M059J (cell line): ENCODE measurements at places on chromosomes 12 and 14. TPM values are rescaled to one million over a fixed set of nuclear protein-coding genes. Genes with fewer than 3 reads are reported as not detected.

DNA sequence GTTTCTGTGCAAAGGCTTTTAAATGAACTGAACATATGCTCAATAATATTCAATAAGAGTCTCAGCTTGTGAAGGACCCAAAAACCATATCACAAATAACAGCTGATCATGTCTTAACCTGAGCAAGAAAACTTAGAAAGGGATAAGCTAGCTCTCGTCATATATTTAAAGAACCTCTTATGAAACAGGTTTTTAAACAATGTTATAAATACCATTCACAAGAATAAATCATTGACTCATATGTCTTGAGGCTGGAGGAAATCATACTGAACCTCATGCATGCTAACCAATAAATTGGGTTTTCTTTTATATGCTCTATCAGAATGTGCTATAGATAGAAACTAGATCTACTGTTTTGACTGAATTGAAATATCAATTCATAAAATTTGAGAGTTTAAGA is 426.9 kb downstream of the NOVA1 start:
- no peak for DNase-seq

Gene OR6C76
- total RNA-seq: not detected in 2 replicates

DNA sequence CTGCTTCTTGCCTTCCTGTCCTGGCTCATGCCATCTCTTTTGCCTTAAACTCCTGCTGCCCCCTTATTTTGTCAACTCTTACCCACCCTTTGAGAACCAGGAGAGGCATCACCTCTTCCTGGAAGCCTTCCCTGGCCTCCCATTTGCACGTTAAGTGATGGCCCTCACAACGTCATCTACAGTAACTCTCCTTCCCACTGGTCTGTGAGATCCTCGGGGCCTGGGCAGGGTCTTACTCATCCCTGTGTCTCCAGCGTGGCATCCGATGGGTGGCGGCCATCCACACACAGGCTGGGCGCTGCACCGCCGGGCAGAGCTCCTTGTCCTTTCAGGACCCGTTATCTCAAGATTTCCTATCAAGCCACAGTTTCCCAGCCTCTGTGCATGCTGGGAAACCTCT is 16.8 kb upstream of the CACNA2D4 start:
- DNase-seq: no peak

DNA sequence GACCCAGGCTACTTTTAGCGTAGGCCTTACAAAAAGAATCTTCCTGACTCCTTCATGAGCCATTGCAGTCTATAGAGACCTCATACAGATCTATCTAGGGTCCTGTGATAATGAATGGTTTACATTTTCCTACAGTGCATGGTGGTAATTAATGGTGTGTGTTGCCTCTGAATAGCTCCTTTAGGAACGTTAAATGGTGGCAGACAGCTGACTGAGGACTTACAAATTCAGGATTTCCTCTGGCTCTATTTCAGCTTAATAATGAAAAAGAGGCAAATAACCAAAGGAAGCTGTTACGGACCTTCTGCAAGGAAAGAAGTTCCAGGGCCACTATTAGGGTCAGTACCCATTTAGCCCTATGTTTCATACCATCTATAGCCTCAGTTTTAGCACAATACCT is 5.1 kb downstream of the IKBIP start:
- DNase-seq: no peak

Gene FGF23
- total RNA-seq: not detected in 2 replicates

Gene CLEC1B
- total RNA-seq: not detected in 2 replicates

Gene PLCZ1
- not detected in 2 replicates for total RNA-seq

GRCh38 chr12:32455607-32456071 is 56.3 kb downstream of the FGD4 start:
- peak; percentile 70 for DNase-seq

- DNase-seq: peak; percentile 40
Measured at GRCh38 chr14:55518391-55518790, 61.6 kb upstream of the KTN1 start.

DNA sequence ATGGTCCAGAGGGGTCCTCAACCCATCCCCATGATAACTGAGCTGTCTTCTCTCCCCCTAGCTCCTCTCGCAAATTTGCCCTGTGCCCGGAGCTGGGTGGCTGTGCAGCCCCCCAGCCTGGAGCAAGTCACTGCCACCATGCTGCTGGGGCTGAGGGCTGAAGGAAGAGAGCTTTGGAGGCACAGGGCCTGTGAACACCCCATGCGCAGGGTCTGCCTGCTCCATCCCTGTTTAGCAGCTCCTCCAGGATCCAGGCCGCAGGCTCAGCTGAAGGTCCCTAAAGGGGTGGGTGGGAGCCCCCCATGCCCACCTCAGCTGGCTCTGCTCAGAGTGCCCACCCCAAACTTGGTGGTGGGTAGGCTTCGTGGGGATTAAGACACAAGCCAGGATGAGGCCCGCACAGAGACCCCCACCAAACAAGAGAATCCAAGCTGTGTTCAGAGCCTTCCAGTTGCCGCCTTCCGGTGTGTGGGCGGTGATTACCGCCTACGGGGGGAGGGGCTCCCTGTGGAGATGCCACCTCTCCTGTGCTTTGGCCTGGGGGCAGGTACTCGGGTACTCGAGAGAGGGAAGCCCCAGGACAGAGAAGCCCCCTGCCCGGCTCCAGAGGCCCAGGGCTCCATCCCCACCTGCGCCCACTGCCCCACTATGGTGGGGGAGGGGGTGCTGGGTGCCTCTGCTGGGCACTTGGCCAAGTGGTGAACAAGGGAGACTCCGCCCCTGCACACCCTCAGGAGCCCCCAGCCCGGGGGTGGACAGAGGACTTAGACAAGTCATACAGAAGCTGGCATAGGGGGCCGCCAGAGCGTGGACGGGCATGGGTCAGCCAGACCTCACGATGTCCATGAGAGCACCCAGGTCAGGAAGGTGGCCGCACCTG is 1.4 kb upstream of the JAG2 start:
- DNase-seq: no peak

DNA sequence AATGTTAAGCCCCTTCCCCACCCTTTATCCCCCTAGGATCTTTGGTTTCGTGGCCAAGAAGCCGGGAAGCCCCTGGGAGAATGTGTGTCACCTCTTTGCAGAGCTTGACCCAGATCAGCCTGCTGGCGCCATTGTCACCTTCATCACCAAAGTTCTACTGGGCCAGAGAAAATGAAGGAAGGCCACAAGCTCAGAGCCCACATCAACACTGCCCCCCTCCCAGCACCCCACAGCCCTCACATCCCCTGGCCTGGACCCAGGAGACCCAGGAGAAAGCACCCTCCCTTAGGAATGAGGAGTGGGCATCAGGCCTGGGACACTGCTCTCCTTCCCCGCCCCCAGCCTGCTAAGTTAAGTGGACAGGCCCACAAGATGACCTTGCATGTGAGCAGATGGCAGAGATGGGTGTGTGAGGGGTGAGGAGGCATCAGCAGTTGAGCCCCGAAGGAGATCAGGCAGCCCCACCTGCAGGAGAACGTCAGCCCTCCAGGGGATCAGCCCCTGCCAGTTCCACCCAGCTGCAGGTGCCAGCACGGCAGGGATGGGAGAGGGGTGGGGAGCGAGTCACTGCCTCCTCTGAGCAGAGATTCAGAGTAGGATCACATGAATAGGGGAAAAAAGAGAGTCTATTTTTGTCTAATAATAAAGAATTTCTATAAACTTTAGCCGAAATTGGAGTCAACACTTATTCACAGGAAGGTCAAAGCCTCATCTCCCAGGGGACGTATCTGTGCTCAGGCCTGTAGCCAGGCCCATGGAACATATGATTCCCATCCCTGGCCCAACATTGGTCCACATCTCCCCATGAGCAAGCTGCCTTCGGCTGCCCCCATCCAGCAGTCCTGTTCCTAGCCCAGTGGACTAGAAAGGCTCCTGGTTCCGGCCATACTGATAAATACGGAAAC is 14.1 kb downstream of the TNS2 start:
- DNase-seq: peak; percentile 50

GRCh38 chr12:110578694-110579534 is 4.2 kb downstream of the PPTC7 start:
- no peak for DNase-seq

Gene SLC35F4
- total RNA-seq: not detected in 2 replicates

DNA sequence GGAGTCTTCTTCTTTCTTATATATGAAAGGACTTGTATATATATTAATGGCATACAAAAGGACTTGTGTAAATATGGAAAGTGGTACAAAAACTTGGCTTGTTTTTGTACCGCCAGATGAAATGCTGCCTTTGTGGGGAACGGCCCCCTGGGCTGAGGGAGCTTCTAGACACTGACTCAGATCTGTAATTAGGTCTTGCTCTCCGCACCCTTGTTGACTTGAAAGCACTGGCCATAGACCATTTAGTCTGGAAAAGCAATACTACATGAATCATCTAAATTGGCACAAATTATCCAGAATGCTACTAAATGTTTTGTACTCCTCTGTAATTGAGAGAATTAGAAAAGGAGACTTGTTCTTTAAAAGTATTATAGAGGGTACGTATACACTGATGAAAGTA is 399.9 kb upstream of the RGS6 start:
- peak; percentile 81 for DNase-seq

- peak; percentile 91 for DNase-seq
Measured at GRCh38 chr12:108853981-108854446, 3.4 kb downstream of the SSH1 start.

GRCh38 chr12:96101806-96102205 is 66.4 kb upstream of the LTA4H start:
- no peak for DNase-seq

GRCh38 chr12:123329799-123330198 is 34.8 kb downstream of the SBNO1 start:
- no peak for DNase-seq

- no peak for DNase-seq
Measured at GRCh38 chr12:76190299-76190698, 105.8 kb upstream of the NAP1L1 start.

- DNase-seq: peak; percentile 96
Measured at GRCh38 chr12:66036317-66036716, 94.2 kb downstream of the LLPH start.

DNA sequence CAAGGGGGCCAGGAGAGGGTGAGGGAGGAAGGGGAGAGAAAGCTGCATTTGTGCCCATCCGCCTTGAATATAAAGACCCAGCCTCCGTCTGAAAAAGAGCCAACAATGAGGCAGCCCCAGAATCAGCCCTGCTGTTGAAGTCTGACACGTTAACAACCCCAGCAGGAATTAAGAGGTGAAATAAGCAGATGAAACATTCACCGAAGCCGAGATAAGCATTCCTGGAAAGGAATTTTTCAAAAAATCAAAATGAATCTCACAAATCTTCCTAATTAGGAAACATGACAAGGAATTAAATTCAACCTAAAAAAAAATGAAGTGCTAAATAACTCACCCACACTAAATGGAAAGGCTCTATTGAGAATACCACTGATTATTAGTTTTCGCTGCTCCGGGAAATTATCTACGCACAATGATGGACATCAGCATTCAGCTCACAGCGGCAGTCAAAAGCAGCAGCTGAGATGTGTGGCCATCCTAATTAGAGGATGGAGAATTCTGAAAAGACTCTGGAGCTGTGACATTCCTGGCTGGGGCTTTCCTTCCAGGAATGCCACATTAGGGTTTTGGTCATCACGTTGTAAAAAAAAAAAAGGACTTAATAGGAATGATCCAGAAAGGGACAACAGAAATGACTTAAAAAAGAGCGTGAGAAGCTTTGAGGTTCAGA is 8.2 kb upstream of the PARP11 start:
- DNase-seq: no peak

Gene RPL10L
- not detected in 2 replicates for total RNA-seq

DNA sequence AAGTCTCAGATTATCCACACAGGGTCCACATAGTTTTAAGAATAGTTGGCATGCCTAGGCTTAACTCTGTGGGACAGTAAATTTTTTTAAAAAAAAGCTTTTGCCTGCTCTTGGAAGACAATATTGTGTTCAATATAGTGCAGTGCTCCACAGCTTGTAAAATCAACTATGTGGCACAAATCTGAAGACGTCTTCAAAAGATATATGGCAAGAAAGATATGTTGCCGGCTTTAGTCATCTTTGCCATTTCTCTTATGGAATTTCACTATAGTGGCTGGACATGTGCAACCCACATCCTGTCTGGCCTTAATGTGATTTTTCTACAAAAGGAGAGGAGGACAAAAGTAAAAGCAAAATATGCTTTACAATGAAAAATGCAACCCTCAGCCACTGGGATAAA is 90.5 kb downstream of the MGST1 start:
- DNase-seq: no peak

Gene WDHD1
- 13.9 and 24.8 TPM in 2 replicates for total RNA-seq

DNA sequence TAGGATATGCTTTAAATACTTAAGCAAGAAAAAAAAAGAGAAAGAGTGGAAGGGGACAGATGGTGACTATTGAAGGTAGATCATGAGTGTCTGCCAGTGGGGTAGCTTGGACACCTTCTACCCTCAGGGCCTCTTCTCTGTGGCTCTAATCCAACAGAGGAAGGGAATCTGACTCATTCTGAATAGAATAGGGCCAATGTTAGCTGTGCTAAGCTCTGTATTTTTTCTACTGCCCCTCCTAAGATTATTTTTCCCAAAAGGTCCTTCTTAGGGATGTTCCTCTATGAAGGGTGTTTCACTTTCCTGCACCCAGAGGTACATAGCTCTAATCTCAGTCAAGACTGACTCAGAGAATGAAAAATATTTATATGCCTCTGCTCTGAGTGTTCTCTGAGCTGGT is 25.6 kb downstream of the UNC79 start:
- no peak for DNase-seq

GRCh38 chr14:61132336-61132735 is 148.8 kb downstream of the TMEM30B start:
- no peak for DNase-seq

DNA sequence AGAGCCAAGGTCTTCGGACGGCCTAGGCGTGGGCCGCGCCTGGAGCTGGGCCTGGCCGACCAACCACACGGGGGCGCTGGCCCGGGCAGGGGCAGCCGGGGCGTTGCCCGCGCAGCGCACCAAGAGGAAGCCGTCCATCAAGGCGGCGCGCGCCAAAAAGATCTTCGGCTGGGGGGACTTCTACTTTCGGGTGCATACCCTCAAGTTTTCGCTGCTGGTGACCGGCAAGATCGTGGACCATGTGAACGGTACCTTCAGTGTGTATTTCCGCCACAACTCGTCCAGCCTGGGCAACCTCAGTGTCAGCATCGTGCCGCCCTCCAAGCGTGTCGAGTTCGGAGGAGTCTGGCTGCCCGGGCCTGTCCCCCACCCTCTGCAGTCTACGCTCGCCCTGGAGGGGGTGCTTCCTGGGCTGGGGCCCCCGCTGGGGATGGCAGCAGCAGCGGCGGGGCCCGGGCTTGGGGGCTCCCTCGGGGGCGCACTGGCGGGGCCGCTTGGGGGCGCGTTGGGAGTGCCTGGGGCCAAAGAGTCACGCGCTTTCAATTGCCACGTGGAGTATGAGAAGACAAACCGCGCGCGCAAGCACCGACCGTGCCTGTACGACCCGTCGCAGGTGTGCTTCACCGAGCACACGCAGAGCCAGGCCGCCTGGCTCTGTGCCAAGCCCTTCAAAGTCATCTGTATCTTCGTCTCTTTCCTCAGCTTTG is 4.4 kb upstream of the SHMT2 start:
- DNase-seq: no peak
